ENCODE measurements at places on chromosomes 1 and 21. TPM values are rescaled to one million over a fixed set of nuclear protein-coding genes. Genes with fewer than 3 reads are reported as not detected.

ELF3 gene
- 2.3 TPM for total RNA-seq

CYYR1 gene
- total RNA-seq: 0.30 TPM

CA6 gene
- total RNA-seq: not detected

IFI44 gene
- total RNA-seq: 17.2 TPM

C1QTNF12 gene
- 0.92 TPM for total RNA-seq

CLDN14 gene
- total RNA-seq: 0.28 TPM

ABCD3 gene
- 54.5 TPM for total RNA-seq

OR2L3 gene
- total RNA-seq: not detected

DESI2 gene
- 43.7 TPM for total RNA-seq

PTPRC gene
- total RNA-seq: not detected

LHX8 gene
- not detected for total RNA-seq

CATSPERE gene
- 0.30 TPM for total RNA-seq

FCRL1 gene
- total RNA-seq: not detected

MPL gene
- not detected for total RNA-seq

KCNT2 gene
- total RNA-seq: 4.8 TPM

TNFAIP8L2 gene
- not detected for total RNA-seq

PM20D1 gene
- total RNA-seq: not detected

KRTAP21-2 gene
- not detected for total RNA-seq

ADORA1 gene
- 5.7 TPM for total RNA-seq

AGT gene
- total RNA-seq: 0.09 TPM

TPR gene
- 96.5 TPM for total RNA-seq

SEC16B gene
- 3.6 TPM for total RNA-seq

CAPN2 gene
- 323 TPM for total RNA-seq

ASTN1 gene
- total RNA-seq: under 0.01 TPM

CORT gene
- total RNA-seq: not detected

PLEKHA6 gene
- 0.05 TPM for total RNA-seq

A3GALT2 gene
- not detected for total RNA-seq

MTARC1 gene
- total RNA-seq: 2.5 TPM

MFSD2A gene
- total RNA-seq: 13.4 TPM

SELP gene
- not detected for total RNA-seq

AMY2A gene
- not detected for total RNA-seq

OR2T4 gene
- not detected for total RNA-seq

CAP1 gene
- total RNA-seq: 509 TPM

TMEM54 gene
- total RNA-seq: 37.3 TPM

EVI5 gene
- total RNA-seq: 93.0 TPM

ANKRD45 gene
- 2.6 TPM for total RNA-seq

KRTAP12-2 gene
- not detected for total RNA-seq

PTPN7 gene
- not detected for total RNA-seq

MEX3A gene
- total RNA-seq: 3.3 TPM

SNRPE gene
- total RNA-seq: 93.6 TPM

SPRR2G gene
- not detected for total RNA-seq

LDLRAD2 gene
- total RNA-seq: under 0.01 TPM

S100A8 gene
- total RNA-seq: not detected

SH2D5 gene
- 8.5 TPM for total RNA-seq

OPRD1 gene
- not detected for total RNA-seq

CLDN8 gene
- total RNA-seq: not detected

C1orf35 gene
- 6.2 TPM for total RNA-seq

DCST1 gene
- total RNA-seq: not detected

SPRR1A gene
- not detected for total RNA-seq

L1TD1 gene
- not detected for total RNA-seq

LCE2C gene
- total RNA-seq: not detected

AGTRAP gene
- total RNA-seq: 37.6 TPM

ACP6 gene
- total RNA-seq: 5.0 TPM

HSD11B1 gene
- 1.2 TPM for total RNA-seq

CFAP107 gene
- total RNA-seq: not detected

CDC20 gene
- total RNA-seq: 3.9 TPM

FHAD1 gene
- total RNA-seq: 0.42 TPM
